ENCODE measurements at places on chromosomes 7 and 10. TPM values are rescaled to one million over a fixed set of nuclear protein-coding genes. Genes with fewer than 3 reads are reported as not detected.
A peak's percentile ranks its signal among the peaks of the same experiment; 100 is the strongest.

DNA sequence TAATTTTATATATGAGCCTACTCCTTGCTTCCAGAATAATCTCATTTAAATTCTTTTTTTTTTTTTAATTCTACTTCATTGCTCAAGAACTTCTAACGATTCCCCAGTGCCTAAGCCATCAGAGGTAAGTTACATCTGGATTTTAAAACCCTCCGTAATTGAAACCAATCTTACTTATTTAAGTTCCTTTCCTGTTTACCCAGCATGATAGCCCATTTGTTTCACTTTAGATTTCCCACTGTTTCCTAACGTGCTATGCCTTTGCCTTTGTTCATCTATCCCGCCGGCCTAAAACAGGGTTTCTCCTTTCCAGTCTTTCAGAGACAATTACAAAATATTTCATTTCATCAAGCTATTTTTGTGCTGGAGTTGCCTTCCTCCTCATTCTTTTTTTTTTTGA, 75.8 kb upstream of the ETV1 start:
- no peak for DNase-seq

DNA sequence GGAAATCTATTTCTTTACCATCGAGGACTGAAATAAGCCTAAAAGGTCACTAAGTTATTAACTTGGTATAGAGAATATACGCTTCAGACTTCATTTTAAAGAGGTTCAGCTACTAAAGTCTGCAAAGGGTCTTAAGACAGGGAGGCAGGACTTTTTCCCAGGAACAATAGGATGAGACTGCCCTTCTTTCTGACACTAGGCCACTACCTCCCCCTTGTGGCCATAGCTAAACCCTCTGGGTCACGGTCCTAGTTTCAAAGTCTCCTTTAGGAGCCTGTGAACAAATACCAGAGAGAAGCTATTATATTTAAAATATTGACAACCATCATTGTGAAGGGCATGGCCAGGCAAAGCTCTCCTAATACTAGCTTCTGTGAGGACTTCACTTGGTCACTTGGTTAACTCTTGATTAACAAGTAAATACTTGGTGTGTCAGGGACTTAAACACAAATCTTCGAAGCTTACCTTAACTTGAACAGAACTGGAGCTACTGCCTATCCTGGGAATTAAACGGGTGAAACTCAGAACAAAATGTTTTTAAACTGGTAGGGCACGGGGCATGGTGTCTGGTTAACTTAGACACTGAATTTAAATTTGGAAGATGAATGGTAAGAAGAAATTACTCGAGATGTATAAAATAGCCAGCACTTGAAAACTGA, 75.6 kb downstream of the CCDC6 start:
- no peak for DNase-seq

DNA sequence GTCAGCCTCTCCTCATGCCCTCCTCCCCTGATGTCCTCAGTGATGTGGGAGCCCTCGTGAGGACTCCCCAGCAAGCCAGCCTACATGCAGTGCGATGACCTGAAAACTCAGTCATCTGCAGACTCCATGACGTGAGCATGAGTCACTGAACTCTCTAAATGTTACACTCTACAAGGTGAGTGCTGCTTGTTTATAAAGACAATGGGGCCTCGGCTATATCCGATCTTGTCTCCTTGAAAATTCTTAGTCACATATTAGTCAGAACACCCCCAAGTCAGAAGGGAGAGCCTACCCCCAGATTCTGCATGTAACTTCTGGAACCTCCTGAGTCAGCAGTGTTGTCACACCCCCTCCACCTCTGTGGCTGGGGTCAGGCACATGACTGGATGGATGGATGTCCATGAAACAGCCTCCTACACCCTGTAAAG, 673.8 kb downstream of the INHBA start:
- DNase-seq = no peak

DNA sequence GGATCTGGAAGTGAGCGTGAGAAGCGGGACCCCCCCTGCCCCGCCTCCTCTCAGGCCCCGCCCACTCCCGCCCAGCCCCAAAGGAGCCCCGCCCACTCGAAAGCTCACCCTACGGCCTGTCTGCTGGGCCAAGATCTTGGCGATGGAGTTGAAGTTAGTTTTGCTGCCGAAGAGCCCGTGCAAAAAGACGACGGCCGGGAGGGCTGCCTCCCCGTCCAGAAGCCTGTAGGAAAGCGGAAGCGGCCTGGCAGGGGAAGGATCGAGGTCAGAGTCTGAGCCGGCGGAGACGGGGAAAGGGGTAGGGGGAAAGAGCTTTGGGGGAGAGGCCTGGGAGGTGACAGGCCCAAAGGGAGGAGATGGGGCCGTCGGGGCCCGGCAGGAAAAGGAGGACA, 386 bp downstream of the ABHD11 start:
- peak; percentile 46 for DNase-seq

- no peak for DNase-seq
These were observed 47.1 kb upstream of the PDCD4 start for GRCh38 chr10:110824660-110825059.

GRCh38 chr7:150515248-150516147, 826 bp downstream of the GIMAP7 start:
- DNase-seq = peak; percentile 40

- no peak for DNase-seq
These were observed 32.8 kb downstream of the GRB10 start for GRCh38 chr7:50749896-50750295.

DNA sequence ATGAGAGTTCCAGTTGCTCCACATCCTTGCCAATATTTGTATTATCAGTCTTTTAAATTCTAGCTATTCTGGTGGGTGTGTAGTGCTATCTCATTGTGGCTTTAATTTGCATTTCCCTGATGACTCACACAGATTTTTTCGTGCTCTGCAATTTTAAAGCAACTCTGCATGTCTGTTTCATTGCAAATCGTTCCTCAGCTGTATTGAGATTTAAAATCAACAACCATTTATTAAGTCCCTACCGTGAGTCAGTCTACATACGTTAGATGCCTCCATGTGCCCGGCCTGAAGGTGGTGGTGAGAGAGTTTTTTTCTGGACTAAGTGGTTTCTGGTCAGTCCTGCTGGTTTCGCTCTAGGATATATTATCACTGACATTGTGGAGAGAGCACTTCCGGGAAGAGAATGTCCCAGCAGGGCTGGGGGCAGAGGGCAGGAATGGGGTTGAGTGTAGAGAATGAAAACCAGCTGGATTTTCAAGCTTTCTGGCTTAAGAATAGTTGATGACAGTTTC, 8.4 kb upstream of the HYCC1 start:
- no peak for DNase-seq

DNA sequence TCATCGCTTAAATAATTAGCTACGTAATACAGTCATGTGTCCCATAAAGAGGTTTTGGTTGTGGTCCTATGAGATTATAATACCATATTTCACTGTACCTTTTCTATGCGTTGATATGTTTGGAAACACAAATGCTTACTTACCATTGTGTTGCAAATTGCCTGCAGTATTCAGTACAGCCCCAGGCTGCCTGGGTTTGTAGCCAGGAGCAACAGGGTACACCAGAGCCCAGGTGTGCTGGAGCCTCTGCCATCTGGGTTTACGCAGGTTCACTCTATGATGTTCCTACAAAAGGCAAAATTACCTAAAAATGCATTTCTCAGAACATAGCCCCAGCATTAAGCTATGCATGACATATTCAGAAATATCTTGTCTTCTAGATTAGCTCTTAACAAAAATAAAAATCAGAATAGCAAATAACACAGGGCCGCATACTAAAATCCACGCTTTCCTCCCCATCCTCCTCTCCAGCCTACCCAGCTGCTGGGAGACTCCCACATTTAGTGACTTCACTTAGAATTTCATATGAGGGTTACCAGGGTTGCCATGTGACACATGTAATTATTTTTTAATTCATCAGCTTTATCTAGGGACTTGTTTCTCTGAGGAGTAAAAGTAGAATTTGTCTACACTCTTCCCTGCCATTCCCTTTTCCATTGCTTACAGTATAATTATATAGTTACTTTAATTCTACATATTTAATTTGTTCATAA, 559.0 kb upstream of the ADARB2 start:
- no peak for DNase-seq

DNA sequence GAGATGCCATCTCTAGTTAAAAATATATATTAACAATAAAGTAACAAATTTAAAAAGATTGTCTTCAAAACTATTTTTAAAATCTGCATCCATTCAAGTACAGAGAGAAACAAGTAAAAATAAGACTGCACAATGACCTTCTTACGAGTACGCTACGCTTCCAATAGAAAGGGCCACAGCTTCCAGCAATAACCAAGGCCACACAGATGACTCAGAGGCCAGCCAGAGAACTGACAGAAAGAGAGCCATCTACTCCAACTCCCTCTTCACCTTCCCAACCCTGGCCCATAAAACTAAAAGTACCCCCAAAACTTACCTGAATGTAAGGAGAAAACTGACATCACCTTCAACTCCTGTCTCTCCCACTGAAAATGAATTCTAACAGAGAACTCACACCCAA, 26.8 kb downstream of the PILRA start:
- DNase-seq = no peak

DNA sequence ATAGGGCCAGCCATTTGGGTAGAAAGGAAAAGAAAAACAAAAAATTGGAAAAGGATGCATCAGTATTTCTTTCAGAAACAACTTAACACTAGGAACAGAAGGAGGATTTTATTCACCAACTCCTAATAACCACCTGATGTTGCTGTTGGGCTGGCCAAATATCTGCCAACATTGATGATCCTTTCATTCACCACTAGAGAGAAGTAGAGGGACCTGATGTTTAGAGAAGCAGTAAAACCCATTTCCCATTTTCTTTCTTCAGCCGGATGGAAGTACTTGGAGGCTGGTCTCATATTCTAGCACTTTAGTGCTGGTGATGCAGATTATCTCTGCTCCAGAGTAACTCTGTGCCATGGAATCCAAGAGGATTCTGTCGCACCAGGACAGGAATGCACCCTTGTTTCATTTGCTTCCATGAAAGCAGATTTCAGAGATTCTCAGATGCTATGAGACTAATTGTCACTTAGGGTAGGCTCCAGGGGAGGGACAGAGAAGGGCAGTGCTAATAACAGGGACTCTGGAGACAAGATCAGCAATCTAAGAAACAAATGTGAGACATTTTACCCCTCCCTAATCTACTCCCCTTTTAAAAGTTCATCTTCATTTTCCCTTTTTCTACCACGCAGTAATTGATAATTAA, 3.1 kb downstream of the KLLN start:
- peak; percentile 18 for DNase-seq

DNA sequence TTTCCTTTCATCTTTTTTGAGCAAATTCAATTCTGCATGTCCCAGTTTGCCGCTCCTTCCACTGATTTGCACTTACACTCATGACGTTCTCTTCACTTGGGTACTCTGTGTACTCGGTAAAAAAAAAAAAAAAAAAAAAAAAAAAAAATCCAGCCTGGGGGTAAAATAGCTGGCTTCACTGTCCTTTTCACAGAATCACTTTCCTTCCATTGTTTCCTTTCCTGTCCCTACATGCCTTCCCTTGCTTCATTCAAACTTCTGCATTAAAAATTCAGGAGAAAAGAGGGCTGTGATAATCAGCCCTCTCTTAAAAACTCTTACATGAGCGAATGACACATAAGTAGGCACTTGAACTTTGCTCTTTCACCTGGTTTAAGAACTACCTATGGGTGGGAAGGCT, 8.7 kb downstream of the ANKRD1 start:
- no peak for DNase-seq

DNA sequence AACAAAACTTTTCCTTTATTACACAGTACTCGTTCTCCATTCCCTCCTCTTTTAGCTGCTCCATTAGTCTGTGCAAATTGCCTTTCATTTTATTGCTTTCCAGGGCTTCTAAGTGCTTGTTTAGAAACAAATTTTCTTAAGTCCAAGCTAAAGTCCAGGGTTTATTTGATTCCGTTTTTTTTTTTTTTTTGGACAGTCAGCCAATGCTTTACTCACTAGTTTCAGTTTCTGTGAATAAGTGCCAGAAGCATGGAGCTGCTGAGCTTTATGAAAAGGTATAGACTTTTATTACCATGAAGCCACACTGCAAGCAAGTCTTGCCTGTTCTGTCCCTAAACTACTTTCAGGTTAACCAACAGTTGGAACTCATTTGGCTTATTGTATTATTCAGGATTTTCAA, 455.0 kb downstream of the GFRA1 start:
- no peak for DNase-seq

PNLIP gene
- not detected for total RNA-seq

C10orf67 gene
- total RNA-seq = not detected

PIK3AP1 gene
- total RNA-seq = 0.59 TPM

LIPN gene
- total RNA-seq = not detected

CXCL12 gene
- total RNA-seq = not detected

CLDN4 gene
- total RNA-seq = 0.14 TPM

HOXA7 gene
- not detected for total RNA-seq

CFAP58 gene
- total RNA-seq = not detected

Measured in CD4-positive, alpha-beta T cell (primary cell).